ENCODE measurements at places on chromosomes 1 and 21. TPM values are rescaled to one million over a fixed set of nuclear protein-coding genes. Genes with fewer than 3 reads are reported as not detected.
A peak's percentile ranks its signal among the peaks of the same experiment; 100 is the strongest.

GRCh38 chr1:155181371-155182051, 7.9 kb downstream of the TRIM46 start:
- no peak for DNase-seq

GRCh38 chr1:50779801-50780200, 180.3 kb downstream of the FAF1 start:
- DNase-seq, result no peak

DNA sequence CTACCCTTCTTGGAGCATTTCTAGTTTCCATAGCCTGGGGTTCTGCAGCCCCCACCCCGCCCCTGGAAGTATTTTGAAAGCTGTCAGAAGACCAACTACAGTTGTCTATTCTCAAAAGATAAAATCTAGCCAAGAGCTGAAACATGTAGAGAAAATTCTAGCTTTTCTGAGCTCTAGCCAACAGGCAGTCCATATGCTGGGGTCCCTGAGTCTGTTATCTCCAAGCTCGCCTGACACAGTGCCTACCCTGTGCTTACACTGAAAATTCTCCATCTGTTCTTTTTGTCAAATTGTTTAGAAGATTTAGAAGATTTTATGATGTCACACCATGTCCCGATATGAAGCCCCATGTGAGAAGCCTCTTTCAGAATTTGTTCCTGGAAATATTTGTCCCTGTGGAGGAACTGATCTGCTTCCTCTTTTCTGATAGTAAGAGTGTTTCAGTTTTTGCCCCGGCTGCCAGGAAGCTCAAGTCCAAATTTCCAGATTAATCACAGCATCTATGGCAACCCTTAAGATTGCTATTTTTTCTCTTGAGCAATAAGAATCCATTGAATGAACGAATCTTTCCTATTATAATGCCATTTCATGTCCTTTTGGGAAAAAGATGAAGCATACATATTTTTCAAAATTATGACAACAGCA, 23.7 kb upstream of the CSF3R start:
- DNase-seq, result no peak

DCST2 gene
- total RNA-seq, result 12.5 TPM

PTPRC gene
- 27.7 TPM for total RNA-seq

- no peak for DNase-seq
Observed at GRCh38 chr1:177984136-177984525, 14.3 kb upstream of the SEC16B start.

CATSPERE gene
- 0.18 TPM for total RNA-seq

OVAAL gene
- not detected for total RNA-seq

VAV3 gene
- 34.7 TPM for total RNA-seq

DNA sequence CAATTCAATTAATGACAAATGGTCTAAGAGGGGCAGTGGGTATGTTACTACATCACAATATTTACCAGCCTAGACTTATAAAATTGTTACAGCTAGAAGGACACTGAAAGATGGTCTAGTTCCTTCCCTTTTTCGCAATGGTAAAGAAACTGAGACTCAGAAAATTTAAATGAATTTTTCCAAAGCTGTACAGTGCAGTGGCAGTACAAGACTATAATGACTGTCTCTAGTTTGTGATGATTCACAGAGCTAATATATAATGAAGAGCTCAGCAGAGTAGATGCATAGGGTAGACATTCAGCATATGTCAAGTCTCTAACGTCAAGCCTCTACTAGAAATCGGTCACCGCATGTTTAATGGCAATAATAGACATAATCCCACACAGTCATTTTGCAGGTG, 4.6 kb downstream of the PLPP3 start:
- no peak for DNase-seq

BCL2L15 gene
- total RNA-seq, result 134 TPM

DLGAP3 gene
- total RNA-seq, result 0.53 TPM

DNA sequence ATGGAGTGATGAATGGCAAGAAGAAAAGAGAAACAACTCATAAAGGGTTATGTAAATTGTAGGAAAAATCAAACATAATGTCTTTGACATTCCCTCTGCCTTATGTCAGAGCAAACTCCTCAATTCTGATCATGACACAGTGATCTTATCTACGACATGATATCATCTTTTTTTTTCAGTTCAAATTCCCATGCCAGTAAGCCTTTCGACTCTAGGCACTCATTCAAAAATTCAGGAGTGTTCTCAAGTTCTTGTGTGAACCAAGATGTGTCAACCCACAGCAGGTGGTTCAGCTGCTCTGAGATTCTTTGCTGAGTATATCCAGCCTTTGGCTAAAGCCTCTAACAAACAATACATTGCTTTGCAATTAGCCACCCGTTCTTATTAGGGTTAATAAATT, 97.1 kb upstream of the ESRRG start:
- no peak for DNase-seq

- DNase-seq, result no peak
Observed at GRCh38 chr1:215497528-215497927, 69.6 kb upstream of the KCTD3 start.

DNA sequence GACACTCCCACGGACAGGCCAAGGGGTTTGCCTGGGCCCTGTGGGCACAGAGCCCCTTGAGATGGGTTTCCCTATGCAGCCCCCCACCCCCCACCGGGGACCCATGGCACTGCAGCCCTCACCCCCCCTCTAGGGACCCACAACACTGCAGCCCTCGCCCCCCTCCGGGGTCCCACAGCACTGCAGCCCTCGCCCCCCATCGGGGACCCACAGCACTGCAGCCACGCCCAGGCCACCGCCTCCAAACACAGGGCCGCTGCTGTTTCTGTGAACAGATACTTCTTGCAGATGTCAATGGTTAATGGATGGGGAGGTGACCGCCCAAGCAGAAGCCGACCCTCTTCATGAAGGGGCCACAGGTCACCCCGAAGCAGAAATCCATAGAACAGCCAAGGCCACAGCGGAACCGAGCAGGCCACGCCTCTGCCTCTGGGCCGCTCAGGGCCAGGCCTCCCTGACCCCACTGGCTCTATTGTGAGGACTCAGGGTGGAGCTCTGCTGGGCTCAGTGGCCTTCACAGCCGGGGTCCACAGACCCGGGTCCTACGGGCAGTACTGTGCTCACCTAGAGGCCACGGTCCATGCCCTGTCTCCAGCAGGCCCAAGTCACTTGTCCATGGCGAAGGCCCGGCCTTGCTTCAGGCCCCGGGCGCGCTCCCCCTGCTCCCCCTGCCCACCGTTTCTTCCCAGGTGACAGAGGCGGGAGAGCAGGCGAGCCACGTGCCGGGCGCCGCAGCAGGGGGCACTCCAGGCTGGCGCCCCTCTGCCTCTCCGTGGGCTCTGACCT, 4.1 kb upstream of the POFUT2 start:
- peak; percentile 12 for DNase-seq

DNA sequence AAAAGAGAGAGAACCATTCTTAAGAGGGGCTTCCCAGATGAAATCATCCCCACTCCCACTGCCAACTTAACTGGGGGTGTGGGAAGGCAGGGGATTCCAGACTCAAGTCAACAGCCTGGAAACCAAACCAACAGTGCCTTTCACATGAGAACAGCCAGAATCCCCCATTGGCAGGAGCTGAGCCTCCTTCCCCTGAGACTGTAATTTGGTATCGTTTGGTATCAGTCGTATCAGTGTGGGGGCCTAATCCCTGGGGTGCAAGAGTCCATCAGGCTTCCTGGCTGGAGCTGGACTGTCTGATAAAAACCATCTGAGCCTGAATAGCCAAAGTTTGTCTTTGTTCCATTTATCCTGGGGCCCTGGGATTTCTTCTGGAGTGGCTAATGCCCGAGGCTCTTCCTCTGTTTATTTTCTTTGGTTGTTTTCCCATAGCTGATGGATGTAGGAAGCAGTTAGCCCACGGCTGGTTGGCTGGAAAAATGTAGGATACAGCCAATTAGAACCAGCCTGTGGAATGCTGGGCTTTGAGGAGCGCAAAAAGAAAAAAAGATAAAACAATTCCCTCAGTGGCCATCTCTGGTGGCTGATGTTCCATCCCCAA, 84.6 kb downstream of the LAMC2 start:
- no peak for DNase-seq

DNA sequence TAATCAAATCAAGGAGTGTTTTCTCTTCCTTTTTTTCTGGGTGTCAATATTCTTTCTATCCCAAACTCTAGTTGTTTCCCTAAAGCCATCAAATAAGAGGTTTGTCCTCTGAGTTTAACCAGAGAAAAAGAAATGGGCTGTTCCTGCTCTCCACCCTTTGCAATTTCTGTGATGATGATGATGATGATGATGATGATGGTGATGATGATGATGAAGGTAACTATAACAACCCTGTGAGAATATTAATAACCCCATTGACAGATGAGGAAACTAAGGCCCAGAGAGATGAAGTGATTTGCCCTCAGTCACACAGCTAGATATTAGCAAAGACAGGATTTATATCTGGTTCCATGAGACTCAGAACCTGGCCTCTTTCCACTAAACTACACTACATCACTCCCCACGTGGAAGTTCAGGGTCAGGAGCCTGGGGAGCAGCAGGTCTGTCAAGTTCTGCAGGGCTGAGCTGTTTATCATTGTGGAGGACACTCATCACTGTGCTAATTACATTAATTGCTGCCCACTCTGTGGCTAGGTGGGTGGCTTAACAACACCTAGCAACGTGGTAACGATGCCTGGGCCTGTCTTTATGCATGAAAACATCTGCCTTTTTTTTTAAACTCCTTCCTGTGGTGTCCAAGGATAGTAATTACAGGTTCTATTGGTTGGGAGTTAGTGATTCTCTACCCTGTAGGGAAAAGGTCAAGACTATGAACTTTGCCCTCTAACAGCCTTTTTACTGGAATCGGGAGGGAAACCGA, 19.0 kb upstream of the JUN start:
- DNase-seq, result no peak

DNA sequence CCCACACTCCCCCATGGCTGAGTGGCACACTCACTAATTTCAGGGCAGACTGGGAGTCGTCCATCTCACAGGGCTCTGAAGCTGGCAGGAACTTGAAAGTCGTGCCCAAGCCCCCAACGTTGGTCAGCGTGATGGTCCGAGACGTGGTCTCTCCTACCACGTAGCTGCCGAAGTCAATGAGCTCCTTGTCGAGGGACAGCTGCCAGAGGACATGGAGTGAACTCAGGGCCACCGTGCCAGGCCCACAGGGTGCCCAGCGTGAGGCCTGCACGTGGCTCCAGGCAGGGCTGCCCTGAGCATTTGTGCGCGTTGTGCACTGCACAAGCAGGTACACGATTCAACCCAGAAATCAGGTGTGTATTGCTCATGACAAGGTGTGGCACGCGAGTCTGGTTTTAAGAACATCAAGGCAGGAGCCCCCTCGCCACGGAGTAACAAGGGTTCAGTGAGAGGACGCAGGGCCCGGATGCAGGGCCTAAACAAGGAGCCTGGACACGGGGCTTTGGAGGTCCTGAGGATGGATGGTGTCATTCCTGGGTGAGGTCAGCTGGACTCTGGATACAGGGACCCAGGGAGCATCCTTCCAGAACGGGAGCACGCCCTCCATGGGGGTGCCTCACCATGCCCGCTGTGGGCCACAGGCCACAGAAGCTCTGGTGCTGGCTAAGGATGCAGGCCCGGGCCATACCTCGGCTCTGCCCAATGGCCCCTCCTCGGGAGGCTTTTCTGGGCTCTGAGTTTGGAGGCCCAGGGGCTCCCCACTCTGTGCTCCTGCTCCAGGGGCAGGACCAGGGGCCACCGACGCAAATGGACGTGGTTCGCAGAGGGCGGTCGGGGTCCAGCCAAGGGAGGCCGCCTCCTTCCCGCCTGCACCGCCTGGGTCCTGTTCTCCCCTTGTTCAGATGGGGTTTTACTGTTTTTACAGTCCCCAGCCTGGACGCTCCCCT, 37.8 kb upstream of the TMEM52 start:
- no peak for DNase-seq

- DNase-seq, result no peak
Observed at GRCh38 chr21:45512626-45513002, 29.6 kb downstream of the SLC19A1 start.

KRTAP20-4 gene
- total RNA-seq, result not detected

DNA sequence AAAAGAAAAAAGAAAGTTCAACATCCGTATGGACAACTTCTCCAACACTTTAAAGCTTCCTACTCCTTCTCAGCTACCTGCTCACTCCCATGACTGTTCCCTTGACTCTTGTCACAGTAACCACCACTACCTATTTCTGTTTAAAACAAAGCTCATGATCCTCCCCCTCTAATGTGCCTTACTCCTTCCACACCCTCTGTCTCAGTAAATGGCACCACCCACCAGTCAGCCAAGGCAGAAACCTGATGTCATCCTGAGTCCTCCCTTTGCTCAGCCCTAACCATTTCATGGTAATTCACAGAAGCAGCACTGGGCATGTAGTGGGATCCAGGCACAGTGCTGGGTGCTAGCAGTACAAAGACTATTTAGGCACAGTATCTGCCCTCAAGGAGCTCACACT, 63.0 kb upstream of the PPM1J start:
- no peak for DNase-seq

Measured in Peyer's patch (tissue), 4 donors.